Activated CD4-positive, alpha-beta T cell treated with anti-CD3 and anti-CD28 coated beads for 1 hour (primary cell): ENCODE measurements at places on chromosomes 6 and 20.

GRCh38 chr20:45336530-45337366, 11.5 kb downstream of the SDC4 start:
- DNase-seq, result no peak

- no peak for DNase-seq
Measured at GRCh38 chr6:105452924-105453756, 50.3 kb upstream of the PREP start.

GRCh38 chr6:19362396-19362795, 474.8 kb upstream of the ID4 start:
- DNase-seq, result no peak

DNA sequence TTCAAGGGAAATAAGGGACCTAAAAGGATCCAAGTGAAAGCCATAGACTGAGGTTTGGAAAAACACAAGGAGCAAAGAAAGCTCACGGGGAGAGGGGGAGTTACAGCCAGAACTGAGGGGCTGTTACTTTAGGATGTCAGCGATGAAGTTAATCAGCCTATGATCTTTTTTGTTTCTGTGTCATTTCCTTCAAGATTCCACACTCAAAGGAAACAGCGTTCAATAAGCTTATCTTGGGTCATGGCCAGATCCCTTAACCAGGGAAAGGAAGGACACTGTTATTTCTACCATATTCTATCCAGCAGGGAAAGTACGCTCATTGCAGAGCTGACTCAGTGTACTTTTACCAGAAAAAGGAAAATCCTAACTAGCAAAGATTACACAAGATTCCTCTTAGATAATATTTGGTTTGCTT, 132.8 kb downstream of the PFDN4 start:
- DNase-seq, result no peak

- DNase-seq, result no peak
Measured at GRCh38 chr6:84606860-84607259, 157.5 kb downstream of the TBX18 start.

- DNase-seq, result no peak
Measured at GRCh38 chr6:84466511-84466910, 239.1 kb upstream of the CEP162 start.

- DNase-seq, result no peak
Measured at GRCh38 chr6:37201726-37202125, 31.8 kb downstream of the PIM1 start.

DNA sequence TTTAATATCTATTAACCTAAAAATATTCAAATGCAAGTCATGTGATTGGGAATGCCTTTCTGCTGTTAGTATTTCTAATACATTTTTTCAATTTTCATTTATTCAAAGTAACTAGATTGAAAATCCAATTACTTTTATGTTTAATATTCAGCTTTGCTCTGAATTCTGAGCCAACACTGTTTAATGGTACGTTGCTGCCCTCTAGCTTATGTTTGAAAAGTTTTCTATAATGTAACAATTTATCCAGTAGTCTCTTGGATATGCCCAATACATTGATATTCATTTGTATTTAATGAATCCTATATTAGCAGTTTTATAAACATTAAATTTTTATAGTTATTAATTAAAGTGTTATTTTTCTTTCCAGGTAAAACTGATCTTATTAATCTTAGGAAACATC, 47.4 kb downstream of the LGSN start:
- no peak for DNase-seq

DNA sequence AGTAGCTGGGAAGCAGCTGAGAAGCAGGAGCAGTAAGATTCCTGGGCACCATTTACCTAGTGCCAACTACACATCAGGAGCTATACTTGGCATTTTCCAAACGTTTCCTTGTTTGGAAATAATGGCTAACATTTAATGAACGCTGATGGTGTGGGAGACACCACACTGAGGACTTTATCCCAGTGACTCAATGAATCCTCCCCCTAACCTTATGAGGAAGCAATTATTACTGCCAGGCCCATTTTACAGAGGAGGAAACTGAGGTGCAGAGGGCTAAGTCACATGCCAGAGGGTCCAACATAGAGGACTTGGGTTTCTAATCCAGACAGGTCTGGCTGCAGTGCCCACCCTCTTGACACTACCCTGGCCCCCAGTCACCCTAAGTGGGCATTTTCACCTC, 6.1 kb downstream of the PTGIS start:
- no peak for DNase-seq

GRCh38 chr6:138109042-138109997, 2.1 kb upstream of the PERP start:
- peak; percentile 63 for DNase-seq

DNA sequence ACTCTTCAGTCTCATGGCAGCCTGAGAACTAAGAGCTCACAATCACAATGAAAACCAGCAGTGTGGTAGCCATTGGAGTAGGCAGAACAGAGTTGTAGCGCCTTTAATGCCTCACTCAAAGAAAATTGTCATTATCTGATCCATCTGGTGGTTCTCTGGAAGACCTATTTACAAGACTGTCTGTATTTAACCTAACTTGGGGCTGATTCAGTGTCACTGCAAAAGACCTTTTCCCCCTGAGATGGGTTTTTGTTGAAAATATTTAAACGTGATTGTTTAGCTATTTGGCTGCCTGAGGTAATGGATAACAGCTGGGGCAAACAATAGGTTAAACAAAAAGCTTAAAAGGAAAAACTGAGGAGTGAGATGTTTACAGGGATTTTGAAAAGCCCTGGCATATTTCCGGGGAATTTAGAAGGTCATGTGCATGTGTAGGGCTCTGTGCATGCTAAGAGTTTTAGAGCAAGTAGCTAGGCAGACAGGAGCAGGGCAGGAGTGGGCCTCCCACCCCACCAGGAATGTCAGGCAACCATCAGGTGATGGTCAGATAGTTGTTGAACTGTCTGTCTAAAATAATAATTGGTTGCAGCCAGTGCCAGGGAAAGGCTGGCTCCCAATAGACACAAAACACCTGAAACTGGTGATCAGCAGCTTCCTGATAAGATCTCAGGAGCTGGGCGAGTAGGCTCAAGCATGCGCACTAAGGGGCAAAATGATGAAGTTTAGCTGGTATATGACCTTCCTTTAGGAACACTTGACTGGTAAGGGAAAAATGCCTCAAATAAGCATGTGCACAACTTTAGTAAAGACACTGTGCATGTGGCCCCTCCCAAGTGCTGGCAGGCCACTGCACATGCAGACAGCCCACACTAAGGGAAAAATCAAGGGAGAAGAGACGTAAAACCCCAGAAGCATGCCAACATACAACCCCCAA, 70.8 kb upstream of the AKIRIN2 start:
- no peak for DNase-seq

DNA sequence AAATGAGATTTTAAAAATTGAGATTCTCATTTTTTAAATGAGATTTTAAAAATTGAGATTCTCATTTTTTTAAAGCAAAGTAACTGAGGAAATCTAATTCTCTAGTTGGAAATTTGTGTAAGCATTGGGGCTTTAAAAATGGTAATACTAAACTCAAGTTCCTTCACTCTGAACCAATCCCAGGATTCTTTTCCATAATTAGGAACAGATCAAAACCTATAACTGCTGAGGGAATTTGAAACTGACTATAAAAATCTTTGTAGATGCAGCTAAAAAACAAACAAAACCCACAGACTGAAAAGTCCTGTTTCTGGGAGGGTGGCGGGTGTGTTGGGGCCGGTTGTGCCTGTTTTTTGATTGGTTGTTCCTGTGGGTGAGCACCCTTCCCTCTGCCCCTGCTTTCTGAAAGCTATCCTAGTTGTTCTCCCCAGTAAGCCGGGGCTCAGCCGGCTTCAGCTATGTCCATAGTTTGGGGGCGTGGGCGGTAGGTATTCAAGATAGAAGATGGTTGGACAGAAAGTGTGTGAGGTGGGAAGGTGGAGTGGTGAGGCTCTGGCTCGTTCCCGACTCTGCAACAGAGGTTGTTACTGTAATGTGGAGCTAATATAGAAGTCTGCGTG, 49.3 kb downstream of the GFRA4 start:
- no peak for DNase-seq

GRCh38 chr20:46998477-46999240, 104.0 kb downstream of the EYA2 start:
- DNase-seq, result no peak

GRCh38 chr6:56527934-56528333, 114.8 kb downstream of the DST start:
- no peak for DNase-seq

DNA sequence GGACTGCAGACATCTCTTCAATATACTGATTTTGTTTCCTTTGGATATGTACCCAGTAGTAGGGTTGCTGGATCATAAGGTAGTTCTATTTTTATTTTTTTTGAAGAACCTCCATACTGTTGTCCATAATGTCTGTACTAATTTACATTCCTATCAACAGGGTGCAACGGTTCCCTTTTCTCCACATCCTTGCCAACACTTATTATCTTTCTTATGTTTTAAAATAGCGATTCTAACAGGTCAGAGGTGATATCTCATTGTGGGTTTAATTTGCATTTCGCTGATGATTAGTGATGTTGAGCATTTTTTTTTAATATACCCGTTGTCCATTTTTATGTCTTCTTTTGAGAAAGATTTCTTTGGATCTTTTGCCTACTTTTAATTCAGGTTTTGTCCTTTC, 2.0 kb upstream of the TP53RK start:
- no peak for DNase-seq
